Astrocyte (in vitro differentiated cells and primary cell): ENCODE measurements at places on chromosomes 7 and 10.

GRCh38 chr10:131617113-131617858, 283.5 kb upstream of the PPP2R2D start:
- no peak for DNase-seq

DNA sequence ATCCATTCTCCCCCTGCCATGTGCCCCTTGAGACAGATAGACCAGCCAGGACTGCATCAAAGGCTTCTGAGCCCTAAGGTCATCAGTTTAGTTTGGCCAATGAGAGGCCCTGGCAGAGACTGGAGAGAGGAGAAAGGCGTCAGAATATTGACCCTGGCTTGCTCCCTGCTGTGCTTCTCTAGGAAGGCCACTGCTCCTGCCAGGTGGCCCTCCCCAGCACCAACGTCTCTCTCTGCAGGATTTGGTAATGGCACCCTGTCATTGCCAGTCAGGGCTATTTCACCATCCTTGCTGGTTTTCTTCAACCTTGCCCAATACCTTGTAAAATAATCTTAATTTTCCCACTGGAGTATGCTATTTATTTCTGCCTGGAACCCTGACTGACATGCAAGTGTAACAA, 38.8 kb upstream of the ZRANB1 start:
- no peak for DNase-seq

GRCh38 chr7:13031468-13031867, 344.0 kb downstream of the ARL4A start:
- DNase-seq: peak; percentile 36

- peak; percentile 84 for DNase-seq
Measured at GRCh38 chr7:39353615-39354376, 212.4 kb upstream of the YAE1 start.

DNA sequence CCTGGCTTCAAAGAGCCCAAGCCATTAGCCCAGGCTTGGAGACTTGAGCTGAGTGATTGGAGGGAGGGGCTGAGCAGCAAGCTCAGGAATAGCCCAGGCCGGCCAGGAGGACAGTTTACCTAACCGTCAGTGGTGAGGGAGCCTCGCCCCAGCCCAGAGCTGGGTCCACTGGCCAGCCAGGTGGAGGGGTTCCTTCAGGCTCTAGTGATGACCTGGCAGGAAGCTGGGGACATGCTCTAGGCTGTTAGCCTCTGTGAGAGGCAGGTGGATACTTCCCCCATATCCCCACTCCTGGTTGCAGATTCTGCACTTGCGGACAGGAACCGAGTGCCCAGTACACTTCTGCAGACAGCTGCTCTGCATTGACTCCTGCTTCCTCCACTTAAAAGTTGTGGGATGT, 61.2 kb upstream of the ANTXRL start:
- no peak for DNase-seq

- peak; percentile 9 for DNase-seq
Measured at GRCh38 chr10:75099952-75100763, 11.3 kb upstream of the SAMD8 start.

- DNase-seq: no peak
Measured at GRCh38 chr7:128201690-128202085, 39.4 kb upstream of the LEP start.
